ENCODE measurements at places on chromosomes 3 and 15. TPM values are rescaled to one million over a fixed set of nuclear protein-coding genes. Genes with fewer than 3 reads are reported as not detected.

Gene PLA2G4B
- polyA plus RNA-seq: 11.9 TPM

Gene GOLGA8T
- not detected for polyA plus RNA-seq

Gene UPK1B
- 9.5 TPM for polyA plus RNA-seq

DNA sequence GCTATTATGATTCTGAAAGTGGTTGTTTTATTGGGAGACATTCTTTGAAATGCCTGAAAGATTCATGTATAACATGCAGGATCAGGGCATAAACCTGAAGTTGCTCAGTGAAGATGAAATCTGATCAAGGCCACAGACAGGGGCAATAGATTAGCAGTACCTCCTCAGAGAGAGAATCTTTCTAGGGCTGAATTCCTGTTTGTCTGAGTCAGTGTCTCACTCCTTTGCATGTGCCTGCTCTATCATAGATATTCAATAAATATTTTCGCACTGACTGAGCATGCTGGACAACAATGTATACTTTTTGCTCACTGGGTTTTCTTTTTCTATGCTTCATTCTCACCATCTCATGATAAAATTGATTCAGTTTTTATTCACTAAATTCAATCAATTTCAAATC, 49.8 kb upstream of the PFN2 start:
- no peak for DNase-seq

DNA sequence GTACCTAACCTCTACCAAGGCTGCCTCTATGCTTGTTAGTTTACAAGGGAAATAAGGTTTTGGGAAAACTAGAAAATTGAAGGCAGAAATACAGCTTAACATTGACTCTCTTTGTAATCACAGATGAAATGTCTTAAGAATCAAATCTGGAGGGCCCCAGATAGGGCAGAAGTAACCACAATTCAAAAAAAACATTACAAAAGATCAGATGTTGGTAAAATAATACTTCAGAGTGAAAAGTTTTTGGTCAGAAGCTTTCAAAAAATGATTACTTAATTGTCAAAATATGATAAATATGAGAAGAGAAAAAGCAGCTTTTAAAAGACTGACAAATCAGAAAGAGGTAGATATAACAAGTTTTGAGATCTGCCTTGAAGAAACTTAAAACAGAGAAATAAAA, 425.1 kb upstream of the NECTIN3 start:
- no peak for DNase-seq

- DNase-seq: no peak
Observed at GRCh38 chr3:43764056-43764455, 73.3 kb downstream of the ABHD5 start.

DNA sequence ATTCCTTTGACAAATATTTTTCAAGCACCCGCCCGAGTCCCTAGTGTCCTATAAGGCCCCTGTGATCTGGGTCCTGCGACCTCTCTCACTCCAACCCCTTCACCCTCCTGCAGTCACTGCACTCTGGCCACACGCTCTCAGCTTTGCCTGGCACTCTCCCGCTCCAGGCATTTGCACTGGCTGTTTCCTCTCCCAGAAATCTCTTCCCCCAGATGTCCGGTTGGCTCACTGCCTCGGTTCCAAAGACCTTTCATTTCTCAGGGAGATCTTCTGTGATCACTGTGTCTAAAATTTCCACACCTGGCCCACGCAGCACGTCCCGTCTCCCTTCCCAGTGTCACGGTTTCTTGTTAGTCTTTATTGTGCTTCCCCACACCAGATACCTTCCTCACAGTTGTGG, 97.4 kb downstream of the WNT7A start:
- no peak for DNase-seq
